ENCODE measurements at places on chromosomes 2 and 18.

- no peak for DNase-seq
These were observed 72.1 kb upstream of the RGPD5 start for GRCh38 chr2:109722026-109722425.

DNA sequence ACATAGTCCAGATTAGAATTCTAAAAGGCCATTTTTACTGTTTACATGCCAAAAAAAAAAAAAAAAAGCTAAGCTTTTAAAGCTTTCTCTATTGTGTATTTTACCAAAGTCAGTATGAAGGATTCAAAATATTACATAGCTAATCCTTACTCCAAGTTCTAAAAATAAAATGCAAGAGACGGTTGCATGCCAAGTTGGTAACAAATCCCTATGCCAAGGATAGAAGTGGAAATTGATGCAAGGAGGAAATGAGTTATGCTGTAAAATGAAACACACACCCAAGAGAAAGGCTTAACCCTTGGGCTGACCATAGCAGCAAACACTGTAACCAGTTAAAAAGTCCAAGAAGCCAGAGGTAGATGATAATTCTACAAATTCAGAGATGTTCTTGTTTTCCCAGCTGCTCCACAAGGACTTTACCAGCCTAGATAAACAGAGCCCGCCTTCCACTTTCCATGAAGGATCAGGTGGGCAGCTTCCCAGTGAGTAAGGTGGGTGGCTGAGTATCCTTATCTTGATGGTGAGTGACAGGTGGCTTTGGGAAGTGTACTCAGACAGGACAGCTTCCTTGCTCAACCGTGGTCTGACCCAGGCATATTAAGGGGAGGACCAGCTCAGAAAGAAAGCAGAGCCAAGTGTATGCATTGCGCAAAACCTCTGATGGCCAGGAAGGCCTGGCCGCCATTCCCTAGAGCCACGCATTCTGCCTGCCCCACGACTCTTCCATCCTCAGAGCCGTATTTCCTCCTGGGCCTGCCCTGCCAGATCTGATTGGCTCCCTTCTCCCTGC is 34.4 kb downstream of the ATP8B1 start:
- DNase-seq = no peak

DNA sequence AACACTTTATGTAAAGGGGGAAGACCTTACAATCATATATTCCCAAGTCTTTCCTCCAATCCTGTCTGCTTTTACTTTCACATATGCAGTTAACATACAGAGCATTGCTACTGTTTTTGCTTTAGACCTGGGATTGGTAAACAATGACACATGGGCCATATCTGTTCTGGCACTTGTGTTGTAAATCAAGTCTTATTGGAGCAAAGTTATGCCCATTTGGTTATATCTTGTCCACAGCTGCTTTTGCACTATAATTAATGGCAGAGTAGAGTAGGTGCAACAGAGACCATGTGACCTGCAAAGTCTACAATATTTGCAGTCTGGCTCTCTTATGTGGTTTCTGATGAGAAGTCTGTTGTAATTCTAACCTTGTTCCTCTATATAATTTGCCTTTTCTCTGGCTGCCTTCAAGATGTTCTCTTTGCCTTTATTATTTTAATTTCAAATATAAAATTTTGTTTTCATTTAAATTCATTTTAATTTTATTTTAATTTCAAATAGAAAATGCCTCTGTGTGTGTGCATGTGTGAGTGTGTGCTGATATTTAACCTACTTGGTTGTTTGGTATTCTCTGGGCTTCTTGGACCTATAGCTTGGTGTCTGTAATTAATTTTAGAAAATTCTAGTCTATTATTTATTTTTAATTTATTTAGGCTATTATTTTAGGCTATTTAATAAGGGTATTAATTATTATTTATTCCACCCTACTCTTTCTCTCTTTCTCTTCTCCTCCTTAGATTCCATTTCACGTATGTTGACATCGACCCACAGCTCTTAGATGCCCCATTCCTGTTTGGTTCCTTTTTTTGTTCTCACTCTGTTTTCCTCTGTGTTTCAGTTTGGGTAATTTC is 16.8 kb upstream of the LPIN1 start:
- DNase-seq = no peak

DNA sequence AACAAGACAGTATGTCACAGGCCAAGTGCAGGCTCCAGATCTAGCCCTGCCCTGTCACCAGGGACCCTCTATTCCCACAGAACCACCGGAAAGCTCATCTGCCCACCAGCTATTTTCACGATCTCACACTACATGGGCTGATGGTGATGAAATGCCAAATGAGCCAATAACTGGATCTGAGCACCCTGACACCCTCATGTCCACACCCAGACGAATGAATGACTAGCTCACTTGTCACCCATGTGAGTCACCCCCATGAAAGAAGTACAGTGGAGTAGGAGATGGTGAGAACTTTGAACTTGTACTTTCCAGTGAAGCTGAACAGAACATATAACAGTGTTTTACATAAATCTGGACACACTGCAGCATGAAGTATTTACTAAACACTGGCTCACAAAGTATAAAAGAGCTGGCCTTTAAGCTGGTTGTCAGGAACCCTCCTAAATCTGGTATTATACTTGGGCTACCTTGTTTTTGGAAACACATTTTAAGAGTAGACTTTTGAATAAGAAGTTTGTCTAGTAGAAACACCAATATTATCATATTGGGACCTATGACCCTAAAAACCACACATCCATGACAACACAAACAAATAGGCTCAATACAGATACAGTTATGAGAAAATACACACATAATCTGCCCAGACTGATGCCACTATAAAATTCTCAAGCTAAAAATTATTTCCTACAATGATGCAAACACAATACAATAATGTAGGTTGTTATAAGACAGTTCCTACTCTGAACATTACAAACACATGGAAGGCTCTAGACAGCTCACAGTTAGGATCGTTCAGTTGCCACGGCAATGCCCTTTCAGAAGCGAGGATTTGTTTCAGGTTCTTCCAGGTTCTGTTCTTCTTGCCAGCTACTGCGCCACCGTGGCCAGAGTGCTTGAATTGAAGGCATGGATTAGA is 19.0 kb downstream of the INO80C start:
- DNase-seq = peak; percentile 69
